Common myeloid progenitor, CD34-positive (primary cell): ENCODE measurements at places on chromosomes 4 and X.

GRCh38 chrX:41664375-41664901 is 24.3 kb upstream of the GPR34 start:
- DNase-seq, result no peak

DNA sequence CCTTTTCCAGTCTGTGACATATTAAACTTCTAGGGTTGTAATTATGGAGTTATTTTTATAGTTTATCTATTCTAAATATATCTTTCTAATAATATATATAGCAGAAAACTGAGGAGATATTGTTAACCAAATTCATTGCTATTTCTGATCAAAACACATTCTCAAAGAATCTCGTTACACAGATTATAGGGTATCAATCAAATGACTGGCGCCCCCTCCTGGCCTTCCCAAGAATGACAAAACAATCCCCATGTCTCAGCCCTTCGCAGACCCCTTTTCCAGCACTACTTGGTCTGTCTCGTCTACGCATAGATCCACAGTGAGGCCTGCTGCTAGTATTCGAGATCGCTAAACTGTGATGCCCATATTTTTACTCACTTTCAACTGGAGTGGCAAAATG is 209.3 kb downstream of the GPC3 start:
- peak; percentile 9 for DNase-seq

DNA sequence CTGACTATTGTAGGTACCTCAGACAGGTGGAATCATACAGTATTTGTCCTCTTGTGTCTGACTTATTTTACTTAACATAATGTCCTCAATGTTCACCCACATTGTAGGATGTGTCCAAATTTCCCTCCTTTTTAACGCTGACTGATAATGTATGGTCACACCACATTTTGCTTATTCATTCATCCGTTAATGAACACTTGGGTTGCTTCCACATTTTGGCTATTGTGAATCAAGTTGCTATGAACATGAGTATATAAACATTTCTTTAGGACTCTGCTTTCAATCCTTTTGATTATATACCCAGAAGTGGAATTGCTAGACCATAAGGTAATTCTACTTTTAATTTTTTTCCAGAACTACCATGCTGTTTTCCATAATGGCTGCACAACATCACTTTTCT is 87.0 kb upstream of the NDP start:
- DNase-seq, result no peak

DNA sequence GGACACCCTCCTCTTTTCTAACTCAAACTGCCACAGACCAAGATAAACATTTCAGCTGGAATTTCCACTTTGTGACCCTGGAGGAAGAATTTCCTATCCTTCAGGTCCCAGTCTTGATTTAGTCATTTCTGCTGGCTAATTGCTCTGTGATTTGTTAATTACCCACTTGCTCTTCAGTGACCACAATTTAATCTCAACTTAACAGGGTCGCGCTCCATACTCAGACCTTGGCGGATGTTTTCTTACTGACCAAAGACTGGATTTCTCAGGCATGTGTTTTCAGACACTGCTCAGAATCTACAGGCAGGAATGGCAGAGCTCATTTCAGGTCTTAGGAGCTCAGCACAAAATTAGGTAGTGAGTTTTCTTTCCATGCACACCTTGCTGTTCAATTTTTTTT is 188.9 kb downstream of the ASMT start:
- peak; percentile 39 for DNase-seq

DNA sequence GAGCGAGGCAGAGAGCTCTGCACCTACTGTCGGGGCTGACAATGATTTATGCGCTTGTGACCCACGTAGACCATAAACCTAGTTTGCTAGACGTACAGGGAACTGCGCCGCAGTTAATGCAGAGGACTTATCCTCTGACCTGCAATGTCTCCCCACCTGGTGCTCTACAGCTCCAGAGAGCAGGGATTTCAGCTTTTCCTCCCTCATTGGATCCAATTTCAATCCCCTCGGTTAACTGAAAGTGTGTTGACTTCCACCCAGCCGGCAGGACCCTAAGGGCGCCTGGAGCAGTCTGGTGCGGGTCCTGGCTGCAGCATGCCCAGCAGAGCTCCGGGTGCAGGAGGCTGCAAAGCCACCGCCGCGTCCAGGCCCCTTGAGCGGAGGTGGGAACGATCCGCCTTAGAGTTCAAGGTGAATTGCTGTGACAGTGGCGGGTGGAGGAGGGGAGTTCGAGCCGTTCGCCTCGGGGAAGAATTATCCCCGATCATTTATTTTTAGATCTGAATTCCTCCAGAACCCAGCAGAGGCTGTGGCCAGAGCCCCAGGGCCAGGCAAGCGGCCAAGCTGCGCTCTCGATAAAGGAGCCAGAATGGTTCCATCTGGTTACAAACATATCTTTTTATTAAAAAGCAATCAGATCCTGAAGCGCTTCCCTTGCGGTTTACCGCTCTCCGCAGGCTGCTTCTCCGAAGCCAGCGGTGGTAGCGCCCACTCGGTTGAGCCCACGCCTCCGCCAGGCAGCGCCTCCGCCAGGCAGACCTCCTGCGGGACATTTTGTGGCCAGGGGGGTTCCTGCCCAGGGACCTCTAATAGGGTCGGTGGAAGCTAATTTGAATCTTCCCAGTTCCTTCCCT is 66.0 kb downstream of the FBXO8 start:
- peak; percentile 68 for DNase-seq

GRCh38 chrX:11968991-11969390 is 169.3 kb upstream of the FRMPD4 start:
- no peak for DNase-seq

GRCh38 chr4:122503214-122503613 is 46.7 kb upstream of the IL2 start:
- peak; percentile 67 for DNase-seq

GRCh38 chr4:37662251-37662650 is 23.9 kb downstream of the RELL1 start:
- DNase-seq, result no peak

- no peak for DNase-seq
Measured at GRCh38 chr4:1198098-1198844, 25.9 kb upstream of the SPON2 start.

GRCh38 chr4:48369248-48369647 is 27.9 kb downstream of the SLAIN2 start:
- DNase-seq, result peak; percentile 9

DNA sequence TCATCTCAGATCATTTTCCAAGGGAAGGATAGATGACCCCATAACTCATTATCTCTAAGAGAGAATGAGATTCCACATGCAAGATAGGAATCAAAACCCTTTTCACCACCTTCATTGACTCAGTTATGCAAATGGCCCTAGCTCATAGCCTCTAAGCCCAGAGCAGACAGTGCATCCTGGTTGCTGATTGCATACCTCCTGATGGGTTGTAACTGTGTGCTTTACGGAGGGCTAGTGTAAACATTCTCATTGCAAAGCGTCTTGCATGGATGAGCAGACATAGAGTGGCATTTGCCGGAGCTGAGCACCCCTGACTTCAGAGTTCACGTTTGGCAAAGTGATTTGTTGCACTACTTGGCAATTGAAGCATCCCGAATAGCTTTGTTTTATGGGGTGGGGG is 151.0 kb downstream of the VCX3A start:
- DNase-seq, result no peak

- DNase-seq, result no peak
Measured at GRCh38 chr4:965048-965765, 8.2 kb downstream of the DGKQ start.

GRCh38 chr4:26323821-26324220 is 3.0 kb downstream of the RBPJ start:
- no peak for DNase-seq

DNA sequence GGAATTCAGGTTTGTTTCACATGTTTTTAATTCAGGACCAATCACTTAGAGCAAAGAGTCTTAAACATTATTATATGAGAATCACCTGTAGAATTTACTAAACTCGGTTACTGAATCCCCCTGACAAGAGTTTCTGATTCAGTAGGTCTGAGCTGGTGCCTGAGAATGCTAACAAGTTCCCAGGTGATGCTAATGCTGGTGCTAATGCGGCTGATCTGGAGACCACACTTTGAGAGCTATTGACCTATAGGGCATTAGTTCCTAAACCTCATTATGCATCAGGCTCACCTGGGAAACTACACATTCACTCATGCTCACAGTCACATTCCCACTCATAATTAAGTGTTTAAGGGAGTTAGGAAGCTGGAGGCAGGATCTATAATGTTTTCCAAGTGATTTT is 36.1 kb upstream of the NUDT6 start:
- no peak for DNase-seq

- DNase-seq, result no peak
Measured at GRCh38 chr4:146063143-146063542, 112.4 kb upstream of the LSM6 start.

DNA sequence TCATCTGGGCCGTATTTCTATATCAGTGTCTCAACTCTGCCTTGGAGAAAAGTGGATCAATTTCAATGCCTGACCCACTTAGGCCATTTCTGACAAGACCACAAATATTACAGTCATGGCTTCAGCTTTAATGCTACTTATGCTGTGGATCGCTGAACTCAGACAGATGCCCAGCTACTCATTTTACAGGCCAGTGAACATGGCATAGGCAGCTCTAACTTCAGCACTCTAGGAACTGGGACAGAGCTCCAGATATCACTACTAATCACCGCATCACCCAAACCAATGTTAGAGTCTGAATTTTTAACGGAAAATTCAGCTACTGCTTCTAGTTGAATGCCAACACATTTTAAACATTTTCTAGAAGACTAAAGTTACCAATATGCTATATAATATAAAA is 809.6 kb upstream of the FRG1 start:
- no peak for DNase-seq

- no peak for DNase-seq
Measured at GRCh38 chrX:31258166-31258565, 186.3 kb upstream of the FTHL17 start.

GRCh38 chr4:54165011-54165410 is 64.1 kb upstream of the PDGFRA start:
- DNase-seq, result no peak

- DNase-seq, result no peak
Measured at GRCh38 chrX:46407036-46407752, 138.0 kb downstream of the ZNF674 start.

DNA sequence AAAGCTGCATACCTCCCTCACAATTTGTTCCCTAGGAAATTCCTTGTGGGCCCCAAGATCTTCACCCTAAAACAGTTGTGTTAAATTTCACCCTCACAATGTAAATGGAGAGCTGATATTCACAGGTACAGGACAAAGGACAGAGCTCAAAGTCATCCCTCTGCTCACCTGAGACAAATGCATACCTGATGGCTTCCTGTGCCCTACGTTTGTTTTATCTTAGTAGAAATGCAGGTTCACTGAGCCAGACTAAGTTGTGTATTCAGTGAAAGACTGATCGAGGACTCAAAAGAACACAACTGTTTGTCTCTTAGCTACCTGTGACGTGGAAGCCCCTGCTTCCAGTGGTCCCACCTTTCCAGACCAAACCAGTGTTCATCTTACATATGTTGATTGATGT is 53.6 kb downstream of the TRMT44 start:
- no peak for DNase-seq

- DNase-seq, result no peak
Measured at GRCh38 chrX:150547375-150548115, 20.9 kb upstream of the MTM1 start.

DNA sequence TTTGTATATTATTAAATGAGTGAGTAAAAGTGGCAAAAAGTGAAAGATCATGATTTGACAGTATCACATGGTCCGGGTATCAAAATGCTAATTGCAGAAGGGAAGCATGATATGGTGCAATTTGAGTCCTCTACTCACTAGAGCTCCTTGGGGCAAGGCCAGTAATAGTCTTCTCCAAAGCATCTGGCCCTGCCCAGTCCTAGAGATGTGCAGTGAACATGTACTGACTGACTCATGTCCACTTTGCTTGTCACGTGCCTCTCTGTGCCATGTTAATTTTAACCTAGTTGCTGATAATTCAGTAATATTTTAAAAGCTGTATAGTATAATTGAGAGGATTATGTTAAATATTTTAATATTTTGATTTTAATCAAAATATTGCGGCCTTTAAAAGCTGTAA is 54.6 kb upstream of the TENM3 start:
- DNase-seq, result no peak

DNA sequence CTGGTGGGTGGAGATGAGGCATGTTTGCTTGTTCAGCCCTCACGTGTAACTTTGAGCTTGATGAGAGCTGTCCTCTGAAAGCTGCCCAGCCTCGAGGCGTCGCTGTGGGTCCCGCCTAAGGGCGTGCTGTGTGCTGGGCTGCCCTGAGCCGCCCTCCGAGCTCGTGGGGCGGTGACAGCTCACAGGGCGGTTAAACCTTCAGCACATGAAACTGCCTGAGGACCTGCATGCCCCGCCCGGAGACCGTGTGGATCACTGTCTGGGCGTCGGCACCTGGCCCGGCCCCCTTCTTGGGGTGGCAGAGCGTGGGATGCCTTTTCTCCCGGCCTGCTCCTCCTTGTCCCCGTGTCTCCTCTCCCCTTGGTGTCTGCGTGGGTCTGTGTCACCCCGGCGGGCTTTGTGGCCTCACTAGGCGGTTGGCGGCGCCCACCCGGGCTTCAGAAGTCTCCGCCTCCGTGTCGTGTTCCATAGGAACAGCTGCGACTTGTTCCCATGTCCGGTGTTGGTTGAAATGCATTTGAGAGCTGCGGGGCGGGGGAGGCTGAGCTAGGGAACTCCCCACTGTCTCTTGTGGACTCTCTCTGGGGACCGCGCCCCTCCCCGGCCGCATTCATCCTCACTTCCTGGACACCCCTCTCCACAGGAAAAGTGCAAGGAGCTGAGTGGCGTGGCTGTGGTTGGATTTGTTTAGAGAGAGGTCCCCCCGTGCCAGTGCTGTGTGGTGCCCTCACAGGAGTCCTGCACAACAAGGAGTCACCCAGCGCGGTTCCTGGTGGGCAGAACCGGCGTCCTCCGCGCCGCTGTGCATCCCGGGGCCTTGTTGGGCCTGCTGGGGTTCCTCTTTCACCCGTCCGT is 6.8 kb downstream of the AKAP17A start:
- DNase-seq, result no peak

GRCh38 chrX:74369666-74370065 is 51.6 kb upstream of the SLC16A2 start:
- DNase-seq, result no peak

DNA sequence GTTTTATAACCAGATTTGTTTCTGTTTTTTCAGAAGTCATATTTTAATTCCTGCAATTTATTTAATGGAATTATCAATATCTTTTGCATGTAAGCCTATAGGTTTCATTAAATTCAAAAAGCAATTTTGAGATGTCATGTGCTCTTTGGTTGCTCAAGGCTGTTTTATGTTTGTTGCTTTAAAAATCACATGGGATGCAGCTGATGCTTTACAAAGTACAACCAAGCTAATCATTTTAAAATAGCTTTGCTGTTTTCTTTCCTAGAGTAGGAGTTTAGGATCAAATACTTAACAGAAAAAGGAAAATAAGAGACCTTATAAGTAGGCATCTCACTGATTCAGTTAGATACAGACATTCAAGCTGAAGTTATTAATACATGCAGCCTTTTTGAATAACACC is 11.3 kb downstream of the CPEB2 start:
- DNase-seq, result no peak

DNA sequence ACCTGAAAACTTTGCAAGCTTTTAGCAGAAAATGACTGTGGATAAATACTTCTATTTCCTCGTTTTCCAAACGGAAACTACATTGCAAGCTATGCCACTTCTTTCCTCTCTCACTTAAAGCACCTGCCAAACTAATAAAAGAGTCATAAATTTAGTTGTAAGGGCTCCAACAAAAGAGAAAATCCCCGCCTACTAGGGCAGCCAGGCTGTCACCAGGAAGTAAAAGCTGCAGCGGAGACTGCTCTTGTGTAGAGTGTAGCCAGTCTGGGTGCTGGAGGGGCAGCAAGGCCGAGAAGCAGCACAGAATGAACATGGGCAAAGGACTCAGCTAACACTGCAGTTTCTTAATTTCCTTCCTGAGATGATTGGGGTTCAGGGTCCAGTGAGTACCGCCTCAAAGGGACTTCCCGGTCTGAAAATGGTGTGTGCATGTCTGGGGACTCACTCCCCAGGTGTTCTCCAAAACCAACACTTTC is 89.3 kb upstream of the MAML3 start:
- peak; percentile 25 for DNase-seq
